ENCODE measurements at places on chromosomes 7 and 10.
A peak's percentile ranks its signal among the peaks of the same experiment; 100 is the strongest.

DNA sequence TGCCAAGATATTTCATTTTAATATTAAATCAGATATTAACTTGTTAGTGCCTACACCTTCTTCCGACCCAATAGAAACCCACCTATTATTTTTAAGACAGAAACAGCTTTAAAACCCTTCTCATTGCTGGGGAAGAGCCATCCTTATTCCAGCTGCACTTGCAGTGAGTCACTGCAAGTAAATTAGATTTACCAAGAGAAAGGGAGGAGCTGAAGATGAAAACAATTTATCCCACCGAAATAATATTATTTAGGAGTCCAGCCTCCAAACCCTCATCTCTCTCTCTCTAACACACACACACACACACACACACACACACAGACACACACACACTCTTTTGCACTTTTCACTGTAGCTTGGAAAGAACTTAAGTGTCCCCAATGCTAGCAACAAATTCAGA is 26.9 kb downstream of the TWIST1 start:
- no peak for DNase-seq

- no peak for DNase-seq
Observed at GRCh38 chr7:137441451-137441850, 97.9 kb upstream of the PTN start.

DNA sequence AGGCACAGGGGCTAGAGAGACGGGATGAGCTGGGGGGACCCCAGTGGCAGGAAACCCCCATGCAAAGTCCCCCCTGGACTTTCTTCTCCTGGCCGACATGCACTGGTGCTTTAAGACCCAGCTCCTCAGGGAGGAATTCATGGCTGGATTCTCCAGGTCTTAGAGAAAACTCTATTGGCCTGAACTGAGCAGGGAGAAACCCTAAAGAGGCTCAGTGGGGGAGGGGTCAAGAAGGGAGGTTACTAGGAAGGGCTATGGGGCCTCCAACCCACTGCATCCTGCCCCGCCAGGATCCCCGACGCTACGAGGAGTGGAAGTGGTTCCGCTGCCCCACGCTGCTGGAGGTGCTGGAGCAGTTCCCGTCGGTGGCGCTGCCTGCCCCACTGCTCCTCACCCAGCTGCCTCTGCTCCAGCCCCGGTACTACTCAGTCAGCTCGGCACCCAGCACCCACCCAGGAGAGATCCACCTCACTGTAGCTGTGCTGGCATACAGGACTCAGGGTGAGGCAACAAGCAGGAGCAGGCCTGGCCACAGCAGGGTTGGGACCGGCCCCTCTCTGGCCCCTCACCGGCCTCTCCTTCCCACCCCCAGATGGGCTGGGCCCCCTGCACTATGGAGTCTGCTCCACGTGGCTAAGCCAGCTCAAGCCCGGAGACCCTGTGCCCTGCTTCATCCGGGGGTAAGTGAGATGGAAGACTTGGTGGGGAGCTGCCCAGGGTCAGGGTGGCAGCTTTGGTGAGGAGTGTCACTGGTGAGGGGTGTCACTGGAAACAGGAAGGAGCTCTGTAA is 13.8 kb downstream of the ATG9B start:
- no peak for DNase-seq

GRCh38 chr10:62000037-62000603 is 98.6 kb downstream of the ARID5B start:
- no peak for DNase-seq

DNA sequence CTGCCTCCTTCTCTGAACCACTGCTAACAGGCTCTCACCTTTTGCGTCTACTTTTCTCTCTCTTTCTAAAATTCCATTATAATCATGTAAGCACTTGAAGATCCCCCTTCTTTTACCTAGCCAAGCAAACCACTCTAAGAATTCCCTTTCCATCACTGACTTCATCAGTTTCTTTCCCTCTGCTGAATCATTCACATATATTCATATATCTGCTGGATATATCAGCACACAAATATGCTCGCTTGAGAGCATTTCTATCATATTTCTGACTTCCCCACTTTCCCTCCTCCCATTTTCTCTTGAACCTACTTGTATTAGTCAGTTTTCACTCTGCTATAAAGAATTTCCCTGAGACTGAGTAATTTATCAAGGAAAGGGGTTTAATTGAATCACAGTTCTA is 84.2 kb upstream of the LRRN3 start:
- no peak for DNase-seq

GRCh38 chr10:102185811-102186527 is 33.8 kb downstream of the NOLC1 start:
- no peak for DNase-seq

DNA sequence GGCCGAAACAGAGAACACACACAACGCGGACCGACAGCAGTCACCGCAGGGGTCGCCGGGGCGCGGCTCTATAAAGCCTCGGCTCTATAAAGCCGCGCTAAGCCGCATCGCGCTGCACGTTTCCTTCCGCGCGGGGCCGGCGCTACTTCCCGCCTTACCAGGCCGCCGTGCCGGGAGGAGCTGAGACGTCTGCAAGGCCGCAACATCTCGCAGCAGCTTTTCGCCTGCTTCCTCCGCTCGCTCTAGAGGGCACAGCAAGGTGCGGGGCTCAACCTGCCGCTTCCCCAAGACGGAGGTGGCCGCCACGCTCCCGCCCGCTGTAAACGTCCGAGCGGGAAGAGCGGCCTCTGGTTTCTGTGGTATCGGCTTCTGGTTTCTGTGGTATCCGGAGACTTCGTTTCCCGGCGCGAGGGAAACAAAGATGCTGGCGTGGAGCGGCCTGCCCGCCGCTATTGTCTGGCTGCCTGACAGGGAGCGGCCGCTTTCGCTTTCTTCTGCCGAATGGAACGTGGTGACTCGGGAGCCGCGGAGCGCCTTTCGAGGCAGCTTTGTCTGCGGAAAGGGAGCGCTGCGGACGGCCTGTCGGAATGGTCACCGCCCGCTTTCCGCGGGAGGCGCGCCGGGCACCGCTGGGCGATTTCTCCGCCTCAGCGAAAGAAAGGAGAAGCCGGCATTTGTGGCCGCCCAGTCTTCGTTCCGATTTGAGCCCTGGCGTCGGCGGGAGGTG is 91.8 kb downstream of the SPAG6 start:
- DNase-seq, result peak; percentile 77

DNA sequence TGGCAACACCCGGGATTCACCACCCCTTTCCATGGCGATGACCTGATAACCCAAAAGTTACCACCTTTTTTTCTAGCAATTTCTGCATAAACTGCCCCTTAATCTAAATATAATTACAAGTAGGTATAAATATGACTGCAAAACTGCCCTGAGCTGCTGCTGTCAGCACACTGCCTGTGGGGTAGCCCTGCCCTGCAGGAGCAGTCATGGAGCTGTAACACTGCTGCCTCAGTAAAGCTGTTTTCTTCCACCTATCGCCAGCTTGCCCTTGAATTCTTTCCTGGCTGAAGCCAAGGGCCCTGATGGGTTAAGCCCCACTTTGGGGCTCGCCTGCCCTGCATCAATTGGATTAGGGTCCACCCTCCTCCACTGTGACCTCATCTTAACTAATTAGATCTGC is 368.8 kb downstream of the SFMBT2 start:
- no peak for DNase-seq

All from activated gamma-delta T cell (primary cell).